ENCODE measurements at places on chromosomes 4 and X.
A peak's percentile ranks its signal among the peaks of the same experiment; 100 is the strongest.

GRCh38 chr4:88010966-88011365, 3.5 kb downstream of the PKD2 start:
- DNase-seq: no peak

- no peak for DNase-seq
Observed at GRCh38 chr4:47882228-47882627, 32.2 kb downstream of the NFXL1 start.

GRCh38 chr4:35526456-35526855, 717.9 kb downstream of the ARAP2 start:
- DNase-seq: no peak

- DNase-seq: no peak
Observed at GRCh38 chr4:19577097-19577496, 674.6 kb upstream of the SLIT2 start.

GRCh38 chrX:115679460-115679859, 118.5 kb downstream of the PLS3 start:
- DNase-seq: peak; percentile 12

DNA sequence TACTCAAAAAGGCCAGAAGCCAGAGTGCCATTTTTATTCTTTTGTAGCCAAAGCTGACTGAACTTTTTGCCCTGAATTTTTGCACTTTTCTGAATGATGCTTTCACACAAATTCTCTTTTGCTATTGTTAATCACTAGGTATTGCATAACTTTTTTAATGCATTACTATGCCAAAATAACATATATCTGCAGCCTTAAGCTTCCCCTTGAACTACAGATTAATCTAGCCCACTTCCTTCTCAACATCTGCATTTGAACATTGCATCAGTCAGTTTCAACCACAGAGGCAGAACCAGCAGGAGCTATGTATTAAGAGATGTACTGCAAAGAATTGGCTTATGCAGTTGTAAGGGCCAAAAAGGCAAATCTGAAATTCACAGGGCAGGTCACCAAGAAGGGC, 197.6 kb upstream of the GYPA start:
- no peak for DNase-seq

GRCh38 chr4:5709207-5709575, 832 bp upstream of the EVC2 start:
- DNase-seq: no peak

DNA sequence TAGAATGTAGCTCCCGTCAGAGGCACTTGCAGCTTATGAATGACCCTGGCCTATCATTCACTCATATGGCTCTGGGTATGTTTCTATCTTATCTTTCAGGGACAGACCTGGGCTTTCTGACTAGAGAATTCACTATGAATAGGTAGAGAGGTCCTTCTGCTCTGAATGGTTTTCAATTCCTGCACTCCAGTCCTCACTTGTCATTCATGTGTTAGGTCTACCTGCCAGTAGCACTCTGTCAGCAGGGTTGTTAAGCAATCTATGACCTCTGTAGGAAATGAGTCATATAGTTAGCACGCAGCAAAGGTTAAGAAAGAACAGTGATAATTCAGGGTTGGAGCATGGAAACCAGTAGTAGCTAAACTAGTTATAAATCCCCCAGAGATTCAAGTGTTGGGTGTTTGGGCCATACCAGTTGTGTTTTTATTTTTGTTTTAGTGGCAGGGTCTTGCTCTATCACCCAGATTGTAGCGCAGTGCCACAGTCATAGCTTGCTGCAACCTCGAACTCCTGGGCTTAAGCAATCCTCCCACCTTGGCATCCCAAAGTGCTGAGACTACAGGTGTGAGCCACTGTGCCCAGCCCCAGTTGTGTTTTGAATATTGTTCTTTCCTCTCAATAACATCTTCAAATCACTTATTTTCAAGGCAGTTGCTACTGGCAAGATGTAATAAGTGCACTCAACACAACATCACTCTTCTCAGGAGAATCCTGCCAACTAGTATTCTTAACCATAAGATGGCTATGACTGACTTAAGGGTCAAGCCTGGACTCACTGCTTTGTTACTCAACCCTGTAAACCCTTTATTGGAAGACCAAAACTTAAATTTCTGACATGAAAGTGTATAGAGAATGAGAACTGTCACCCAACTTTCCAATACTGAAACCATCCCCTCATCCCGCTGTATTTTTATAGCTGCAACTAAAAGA, 25.1 kb downstream of the ARL13A start:
- DNase-seq: no peak

GRCh38 chrX:153873282-153874084, 12.5 kb downstream of the L1CAM start:
- no peak for DNase-seq

GRCh38 chrX:139826065-139827044, 106.5 kb downstream of the ATP11C start:
- no peak for DNase-seq

DNA sequence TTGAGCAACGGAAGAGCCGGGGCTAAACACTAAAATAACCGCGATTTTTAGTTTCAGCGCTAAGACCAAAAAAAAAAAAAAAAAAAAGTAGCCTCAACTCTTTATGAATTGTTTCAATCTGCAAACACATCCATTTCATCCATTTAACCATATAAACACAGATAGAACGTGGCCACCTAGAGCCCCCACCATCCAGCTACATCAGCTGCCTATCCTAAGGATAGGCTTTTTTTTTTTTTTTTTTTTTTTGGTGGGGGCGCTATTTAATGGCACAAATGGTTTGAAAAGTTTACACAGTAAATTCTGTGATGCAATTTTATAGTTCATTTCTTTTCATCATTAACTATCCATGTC, 492 bp upstream of the HDAC8 start:
- DNase-seq: no peak

DNA sequence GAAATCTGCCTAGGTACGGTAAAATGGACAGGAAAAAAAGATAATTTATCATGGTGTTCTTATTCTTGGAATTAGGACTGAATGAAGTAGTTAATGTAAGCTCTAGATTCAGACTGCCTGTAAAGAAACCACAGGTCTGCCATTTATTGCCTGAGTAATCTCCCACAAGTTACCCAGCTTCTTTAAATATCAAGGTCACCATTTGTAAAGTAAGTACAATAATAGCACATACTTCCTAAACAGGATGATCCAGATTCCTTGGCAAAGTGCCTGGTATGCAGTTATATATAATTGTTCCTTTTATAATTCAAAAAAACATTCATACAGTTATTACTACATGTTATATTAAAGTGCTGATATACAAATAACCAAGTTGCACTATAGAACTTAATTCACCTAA, 368.6 kb downstream of the HNRNPD start:
- no peak for DNase-seq

DNA sequence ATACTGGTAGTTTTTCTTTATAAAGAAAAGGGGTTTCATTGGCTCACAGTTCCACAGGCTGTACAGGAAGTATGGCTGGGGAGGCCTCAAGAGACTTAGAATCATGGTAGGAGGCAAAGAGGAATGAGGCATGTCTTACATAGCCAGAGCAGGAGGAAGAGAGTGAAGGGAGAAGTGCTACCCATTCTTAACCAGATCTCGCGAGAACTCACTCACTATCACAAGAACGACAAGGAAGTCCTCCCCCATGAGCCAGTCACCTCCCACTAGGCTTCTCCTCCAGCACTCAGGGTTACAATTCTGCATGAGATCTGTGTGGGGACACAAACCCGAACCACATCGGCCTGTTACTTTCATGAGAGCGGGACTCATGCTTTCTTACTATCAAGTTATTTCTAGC, 240.5 kb downstream of the TENM3 start:
- no peak for DNase-seq

DNA sequence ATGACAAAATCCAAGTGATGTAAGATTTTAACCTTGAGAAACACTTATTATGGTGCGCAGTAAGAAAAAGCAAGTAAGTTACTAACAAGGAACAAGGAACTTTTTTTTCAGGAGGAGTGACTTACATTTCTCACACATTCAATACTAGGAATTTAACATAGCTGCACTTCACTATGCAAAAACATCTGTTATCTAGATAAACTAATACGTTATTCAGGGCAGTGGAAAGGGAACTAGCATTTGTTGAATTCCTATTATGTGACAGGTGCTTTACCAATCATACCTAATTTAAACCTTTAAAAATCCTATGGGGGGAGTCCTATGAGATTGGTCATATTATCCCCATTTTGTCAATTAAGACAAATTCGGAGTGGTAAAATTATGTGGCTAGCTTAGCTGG, 238.0 kb downstream of the NR3C2 start:
- no peak for DNase-seq

GRCh38 chr4:158214856-158215255, 4.6 kb downstream of the TMEM144 start:
- DNase-seq: no peak

- DNase-seq: no peak
Observed at GRCh38 chr4:567457-568350, 8.4 kb downstream of the TMEM271 start.

DNA sequence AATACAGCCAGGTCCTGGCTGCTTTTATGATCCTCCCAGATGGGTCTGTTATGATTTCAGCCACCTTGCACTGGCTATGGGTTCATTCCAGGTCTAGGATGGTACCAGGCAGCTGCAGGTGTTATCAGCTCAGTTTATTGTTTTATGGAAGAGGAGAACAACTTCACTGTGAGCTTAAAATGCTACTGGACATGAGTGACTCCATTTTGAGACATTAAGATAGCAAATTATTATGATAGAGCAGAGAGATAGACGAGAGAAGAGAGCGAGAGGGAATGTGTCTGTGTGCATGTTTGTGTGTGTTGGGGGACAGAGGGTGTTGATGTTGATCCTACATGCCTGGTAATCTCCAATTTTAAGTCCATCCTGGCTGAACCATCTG, 820.2 kb downstream of the FSTL5 start:
- no peak for DNase-seq

- peak; percentile 78 for DNase-seq
Observed at GRCh38 chr4:38529189-38530115, 134.5 kb upstream of the KLF3 start.

DNA sequence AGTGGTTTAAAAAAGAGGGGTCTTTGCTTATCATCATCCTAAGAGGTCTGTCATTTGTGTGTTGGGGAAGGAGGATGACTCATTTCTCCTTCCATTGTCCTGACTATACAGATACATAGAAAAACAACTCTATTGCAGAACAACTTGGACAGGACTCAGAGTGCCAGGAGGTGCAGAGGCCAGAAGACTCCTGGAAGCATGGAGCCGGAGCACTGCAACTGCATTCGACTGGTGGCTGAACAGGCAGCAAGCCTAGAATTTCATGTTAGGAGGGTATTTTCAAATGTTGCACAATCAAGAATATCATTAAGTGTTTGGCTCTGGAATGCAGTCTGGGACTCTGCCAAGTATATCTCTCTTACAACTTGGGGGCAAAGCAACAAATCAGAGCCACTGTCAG, 35.0 kb upstream of the MAML3 start:
- DNase-seq: no peak

- no peak for DNase-seq
Observed at GRCh38 chr4:81617545-81617944, 145.8 kb upstream of the RASGEF1B start.

- no peak for DNase-seq
Observed at GRCh38 chr4:57148831-57149505, 38.8 kb upstream of the IGFBP7 start.

DNA sequence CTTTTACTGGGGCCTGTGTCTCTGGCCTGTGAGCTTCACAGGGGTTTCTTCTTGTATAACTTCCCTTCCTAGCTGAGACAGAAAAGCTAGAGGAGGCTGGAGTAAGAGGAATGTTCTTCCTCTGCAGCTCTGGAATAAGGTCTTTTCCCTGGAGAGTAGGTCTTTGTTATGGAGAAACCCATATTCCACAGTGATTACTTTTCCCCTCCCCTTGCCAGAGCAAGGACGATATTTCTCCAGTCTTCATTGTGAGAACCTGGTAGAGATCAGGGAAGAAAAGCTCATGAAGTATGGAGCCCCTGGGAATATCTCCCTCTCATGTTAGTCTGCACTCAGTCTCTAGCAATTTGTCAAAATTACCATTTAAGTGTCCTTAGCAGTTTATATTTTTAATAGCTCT, 18.7 kb upstream of the GLRB start:
- no peak for DNase-seq

GRCh38 chr4:48329193-48329592, 12.1 kb upstream of the SLAIN2 start:
- peak; percentile 40 for DNase-seq

GRCh38 chr4:88315460-88316017, 31.2 kb upstream of the PPM1K start:
- no peak for DNase-seq

- DNase-seq: no peak
Observed at GRCh38 chrX:18647621-18648020, 24.3 kb downstream of the RS1 start.

DNA sequence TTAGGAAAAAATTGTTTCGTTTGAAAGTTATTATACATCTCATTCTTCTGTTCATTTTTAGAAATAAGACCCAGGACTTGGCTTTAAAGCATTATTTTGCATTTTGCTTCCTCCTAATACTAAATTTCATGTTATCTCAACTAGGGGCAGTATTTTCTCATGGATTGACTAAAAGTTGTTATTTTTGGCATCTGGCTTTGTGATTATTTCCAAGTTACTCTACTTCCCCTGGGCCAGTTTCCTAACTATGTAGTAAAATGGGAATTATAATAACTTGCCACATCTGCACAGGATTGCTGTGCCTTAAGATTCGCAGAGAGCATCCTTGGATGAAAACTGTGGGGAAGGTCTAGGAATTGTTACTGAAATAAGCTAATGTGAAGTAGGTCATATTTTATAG, 3.0 kb downstream of the RBPJ start:
- no peak for DNase-seq

GRCh38 chr4:114226968-114227760, 247.7 kb upstream of the ARSJ start:
- DNase-seq: no peak

- DNase-seq: no peak
Observed at GRCh38 chr4:99754756-99755155, 61.9 kb upstream of the DAPP1 start.
